ENCODE measurements at places on chromosomes 4 and X.

DNA sequence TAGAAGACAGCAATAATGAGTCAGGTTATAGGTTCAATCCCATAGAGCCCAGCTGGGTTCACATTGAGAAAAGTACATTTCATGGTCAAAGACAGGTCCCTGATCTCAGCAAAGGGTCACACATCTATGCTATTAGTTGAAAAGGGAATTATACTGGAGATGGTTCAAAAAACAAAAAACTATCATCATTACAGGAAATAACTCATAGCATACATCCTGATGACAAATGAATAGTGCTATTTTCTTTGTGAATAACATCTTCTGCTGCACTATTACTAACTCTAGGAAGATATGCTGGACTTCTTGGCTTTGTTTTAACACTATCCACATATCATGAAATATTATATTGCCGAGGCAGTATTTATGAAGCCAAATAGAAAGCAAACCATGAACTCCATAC is 202.5 kb upstream of the MAB21L2 start:
- no peak for DNase-seq

DNA sequence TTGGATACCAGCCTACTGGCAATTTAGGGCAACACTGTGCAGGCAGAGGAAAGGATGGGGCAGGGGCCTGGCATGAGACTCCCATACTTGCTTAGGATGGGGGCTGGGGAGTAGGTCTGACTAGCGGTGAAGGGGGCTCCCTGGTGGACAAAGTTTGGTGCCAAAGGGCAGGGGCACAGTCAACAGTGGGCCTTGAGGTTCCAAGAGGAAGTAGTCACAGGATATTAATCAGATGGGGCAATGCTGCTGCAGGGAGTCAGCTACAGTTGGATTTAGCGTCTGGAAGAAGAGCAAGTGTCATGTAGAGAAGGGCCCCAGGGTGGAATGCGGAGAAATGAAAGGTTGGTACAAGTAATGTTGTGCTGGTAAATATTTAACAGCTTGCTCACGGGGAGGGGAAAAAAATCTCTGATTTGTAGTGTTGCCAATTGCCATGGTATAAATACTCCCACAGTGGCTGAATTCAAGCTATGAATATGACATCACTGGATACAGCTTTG is 139.4 kb downstream of the PJA1 start:
- no peak for DNase-seq

DNA sequence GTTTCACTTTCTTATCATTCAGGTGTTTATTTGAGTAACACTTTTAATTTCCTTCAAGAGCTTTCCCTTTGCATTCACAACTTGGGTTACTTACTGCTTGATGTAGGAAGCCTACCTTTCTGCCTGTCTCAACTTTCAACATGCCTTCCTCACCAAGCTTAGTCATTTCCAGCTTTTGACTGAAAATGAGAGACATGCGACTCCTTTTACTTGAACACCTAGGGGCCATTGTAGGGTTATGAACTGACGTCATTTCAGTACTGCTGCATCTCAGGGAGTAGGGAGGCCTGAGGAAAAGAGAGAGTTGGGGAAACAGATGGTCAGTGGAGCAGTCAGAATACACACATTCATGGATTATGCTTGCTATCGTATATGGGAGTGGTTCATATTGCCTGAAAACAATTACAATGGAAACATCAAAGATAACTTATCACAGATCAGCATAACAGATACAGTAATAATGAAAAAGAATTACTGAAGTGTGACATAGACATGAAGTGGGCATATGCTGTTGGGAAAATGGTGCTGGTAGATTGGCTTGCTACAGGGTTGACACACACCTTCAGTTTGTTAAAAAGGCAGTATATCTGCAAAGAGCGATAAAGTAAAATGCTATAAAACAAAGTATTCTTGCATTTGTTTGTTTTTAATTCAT is 25.7 kb downstream of the USP53 start:
- DNase-seq: no peak

DNA sequence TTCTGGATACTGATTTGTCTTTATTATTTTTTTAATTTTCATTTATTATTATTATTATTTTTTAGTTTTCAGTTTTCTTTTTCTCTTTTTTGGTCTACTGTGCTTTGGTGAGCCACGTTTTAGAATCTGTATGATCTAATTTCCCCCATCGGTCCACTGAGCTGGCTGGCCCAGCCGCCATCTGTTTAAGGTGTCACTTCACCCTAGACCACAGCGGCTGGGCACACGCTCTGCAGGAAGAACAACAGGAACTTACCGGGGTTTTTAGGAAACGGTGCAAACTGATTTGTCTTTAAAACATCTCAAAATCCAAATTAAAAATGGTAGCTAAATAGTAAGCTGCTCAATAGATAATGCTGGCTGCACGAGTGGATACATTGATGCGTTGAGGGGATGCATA is 48.8 kb upstream of the AMOT start:
- no peak for DNase-seq

- no peak for DNase-seq
These were observed at the start of gene P2RY10 for GRCh38 chrX:78945186-78945912. TSS of gene P2RY10 (plus strand) at chrX:78945391. CDS start at chrX:78960521, 15,130 bp downstream.

Measured in NCI-H1417 (cell line).